Muscle of arm (tissue), 14 donors: ENCODE measurements at places on chromosomes 13 and 19. TPM values are rescaled to one million over a fixed set of nuclear protein-coding genes. Genes with fewer than 3 reads are reported as not detected.

The GAPDHS gene
- not detected for polyA plus RNA-seq

The ZNF497 gene
- polyA plus RNA-seq = 1.8 TPM

GRCh38 chr13:52665325-52665724 is 12.7 kb downstream of the SUGT1 start:
- DNase-seq = no peak

- DNase-seq = no peak
Measured at GRCh38 chr13:75647126-75647784, 11.1 kb downstream of the LMO7 start.

The ZNF878 gene
- 0.37 TPM for polyA plus RNA-seq
